NCI-H2081 (cell line): ENCODE measurements at places on chromosomes 13 and 19.

DNA sequence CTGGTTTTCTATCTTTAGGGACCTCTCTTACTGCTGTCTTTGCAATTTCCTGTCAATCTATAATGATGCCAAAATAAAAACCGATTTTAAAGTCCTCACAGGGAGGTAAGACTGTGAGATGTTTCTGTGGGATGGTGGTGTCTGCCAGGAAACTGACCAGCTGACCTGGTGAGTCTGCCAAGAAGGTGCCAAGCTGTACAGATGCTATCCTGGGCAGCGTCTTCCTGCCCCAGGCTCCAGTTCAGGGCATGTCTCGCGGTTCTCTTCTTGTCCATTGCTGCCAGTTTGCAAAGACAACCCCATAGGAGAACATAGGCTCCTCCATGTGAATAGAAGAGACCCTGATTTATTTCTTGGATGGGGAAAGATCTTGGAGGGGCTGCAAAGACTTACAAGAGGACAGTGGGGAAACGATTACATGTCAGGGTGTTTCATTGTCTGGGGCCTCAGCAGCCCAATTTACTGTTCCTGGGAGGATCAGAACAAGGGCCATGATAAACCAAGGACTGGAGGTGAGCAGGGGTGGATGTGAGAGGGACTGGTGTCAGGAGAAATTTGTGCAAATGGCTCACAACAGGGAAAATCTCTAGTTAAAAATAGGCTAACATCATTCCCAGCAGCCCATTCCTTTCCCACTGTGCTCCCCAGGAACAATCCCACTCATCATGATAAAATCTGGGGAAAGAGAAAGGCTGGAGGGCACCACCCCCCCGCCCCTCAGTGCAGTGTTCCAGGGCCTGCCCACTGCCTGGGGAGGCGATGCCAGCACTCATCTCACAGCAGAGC, 42.7 kb upstream of the VSTM2B start:
- no peak for DNase-seq

GRCh38 chr13:45231722-45232121, 30.9 kb upstream of the KCTD4 start:
- DNase-seq, result no peak

DNA sequence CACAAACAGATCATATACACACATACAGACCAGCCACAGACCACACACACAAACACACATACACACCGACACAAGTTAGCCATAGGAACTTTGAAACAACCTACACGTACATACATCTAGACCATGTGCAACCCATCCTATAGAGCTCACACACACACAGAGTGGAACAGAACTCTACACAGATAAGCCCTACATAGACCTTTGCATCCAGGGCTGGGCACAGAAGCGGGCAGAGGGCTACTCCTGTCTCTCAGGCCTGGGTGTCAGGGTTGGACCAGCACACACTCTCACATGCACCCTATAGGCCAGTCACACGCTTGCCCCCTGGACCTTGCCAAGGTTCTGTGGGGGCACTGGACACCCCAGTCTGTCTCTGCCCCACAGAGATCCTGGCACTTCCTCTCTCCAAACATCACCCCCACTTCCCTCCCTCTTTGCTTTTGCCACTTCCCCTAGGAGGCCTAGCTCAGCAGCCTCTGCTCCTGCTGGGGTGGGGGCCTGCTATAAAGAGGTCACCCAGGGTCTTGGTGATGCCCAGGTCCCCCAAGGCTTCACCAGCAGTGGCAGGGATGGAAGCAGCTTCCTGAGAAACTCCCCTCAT, 5.8 kb upstream of the JUNB start:
- no peak for DNase-seq

DNA sequence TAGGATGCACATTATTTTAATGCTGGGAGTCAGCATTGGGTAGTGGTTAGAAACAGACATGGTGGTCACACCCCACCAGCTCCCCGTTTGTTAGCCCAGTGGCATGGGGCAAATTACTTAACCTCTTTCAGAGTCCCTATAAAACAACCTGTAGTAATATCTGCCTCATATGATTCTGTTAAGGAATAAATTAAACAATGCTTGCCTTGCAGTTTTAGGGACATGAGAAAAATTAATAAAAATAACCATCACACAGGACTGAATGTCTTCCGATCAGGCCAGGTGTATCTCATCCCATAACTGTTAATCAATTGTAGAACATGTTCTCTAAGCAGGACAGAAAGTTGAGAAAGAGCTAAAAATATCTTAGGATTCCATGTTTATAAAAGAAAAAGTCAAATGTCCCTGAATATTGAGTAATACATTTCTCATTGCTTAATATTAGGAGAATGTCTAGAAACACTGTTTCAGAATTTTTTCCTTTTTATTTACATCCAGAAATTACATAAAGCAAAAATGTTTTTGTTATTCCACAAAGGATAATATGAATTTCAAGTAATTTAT, 196.5 kb downstream of the GPC6 start:
- no peak for DNase-seq

DNA sequence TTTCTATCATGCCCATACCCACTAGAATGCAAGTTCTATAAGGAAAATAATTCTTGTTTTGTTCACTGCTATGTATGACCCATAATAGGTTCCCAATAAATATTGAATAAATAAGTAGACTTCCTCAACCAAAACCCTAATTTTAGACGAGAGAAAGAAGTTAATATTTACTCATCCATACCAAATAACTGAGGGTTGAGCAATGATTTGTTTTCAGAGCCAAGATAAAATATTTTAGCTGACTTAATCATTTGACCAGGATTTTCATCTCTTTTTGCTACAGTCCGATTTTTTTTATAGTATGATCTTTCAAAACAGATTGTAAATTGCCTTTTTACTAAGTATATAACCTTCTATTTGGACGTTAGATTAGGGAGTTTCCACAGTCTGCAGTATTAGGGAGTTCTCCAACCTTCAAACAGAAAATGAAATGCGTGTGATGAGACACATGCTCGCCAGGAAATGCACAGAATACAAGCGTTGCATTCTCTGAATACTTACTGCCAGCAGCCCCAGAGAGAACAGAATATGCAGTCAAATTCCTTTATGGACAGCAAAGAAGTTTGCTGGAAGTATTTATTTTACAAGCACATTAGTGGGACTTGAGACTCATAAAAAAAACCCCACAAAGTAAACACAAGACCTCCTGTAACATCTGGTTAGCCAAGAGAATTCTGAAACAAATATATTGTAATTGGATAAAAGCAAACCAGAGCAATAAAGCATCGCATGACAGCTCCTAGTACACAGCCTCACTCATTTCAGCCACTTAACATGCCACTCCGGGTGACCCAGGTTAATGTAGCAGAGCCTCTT, 230.0 kb downstream of the MYO16 start:
- DNase-seq, result no peak

GRCh38 chr19:18659281-18660050, 22.6 kb downstream of the KLHL26 start:
- DNase-seq, result no peak

DNA sequence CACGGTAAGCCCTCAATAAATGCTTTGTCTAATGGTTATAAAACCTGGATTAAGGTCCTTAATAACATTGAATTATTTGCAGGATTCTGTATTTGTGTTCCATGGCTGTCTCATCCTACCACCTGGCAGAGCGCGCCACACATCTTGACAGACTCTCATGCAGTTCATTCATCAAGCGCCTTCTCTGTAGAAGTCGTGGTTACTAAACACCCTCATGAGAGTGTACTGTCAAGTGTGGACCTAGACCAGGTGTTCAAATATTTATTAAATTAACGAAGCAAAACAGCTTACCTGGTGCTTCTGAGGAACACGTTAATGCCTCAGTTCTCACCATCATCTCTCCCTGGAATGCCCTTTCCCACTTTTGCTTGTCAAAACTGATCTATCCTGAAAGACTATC, 13.1 kb upstream of the FBXL3 start:
- peak; percentile 6 for DNase-seq

- DNase-seq, result no peak
Observed at GRCh38 chr13:22102271-22102670, 431.4 kb downstream of the FGF9 start.

DNA sequence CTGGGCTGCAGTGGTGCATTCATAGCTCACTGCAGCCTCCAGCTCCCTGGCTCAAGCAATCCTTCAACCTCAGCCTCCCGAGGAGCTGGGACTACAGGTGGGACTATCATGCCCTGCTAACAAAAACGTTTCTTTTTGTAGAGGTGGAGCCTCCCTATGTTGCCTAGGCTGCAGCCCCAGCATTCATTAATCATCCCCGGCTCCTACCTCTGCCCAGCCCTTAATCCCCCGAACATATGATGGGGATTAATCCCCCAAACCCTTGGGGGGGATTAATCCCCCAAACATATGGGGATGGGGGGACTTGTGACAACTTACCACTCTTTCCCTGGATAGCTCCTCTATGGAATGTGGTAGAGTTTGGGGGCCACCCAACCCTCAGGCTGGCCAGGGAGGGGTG, 45.9 kb downstream of the SUGP2 start:
- no peak for DNase-seq

DNA sequence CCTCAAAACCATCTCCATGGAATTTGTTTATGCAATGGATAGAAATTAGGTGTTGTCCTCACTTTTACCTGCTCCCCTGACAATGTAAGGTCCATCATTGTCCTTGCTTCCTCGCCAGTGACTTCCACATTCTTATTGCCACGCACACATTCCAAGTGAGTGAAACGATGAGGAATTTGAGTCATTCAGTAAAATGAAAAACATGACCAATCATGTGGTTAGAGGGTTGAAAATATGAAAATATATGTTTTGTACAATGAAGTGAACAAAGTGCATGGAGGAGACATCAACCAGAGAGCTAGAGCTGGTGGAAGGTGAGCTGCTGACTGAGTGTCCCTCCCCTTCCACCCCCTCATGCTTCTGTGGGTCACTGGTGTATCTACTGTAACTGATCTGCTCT, 91.7 kb downstream of the ATP8A2 start:
- no peak for DNase-seq

DNA sequence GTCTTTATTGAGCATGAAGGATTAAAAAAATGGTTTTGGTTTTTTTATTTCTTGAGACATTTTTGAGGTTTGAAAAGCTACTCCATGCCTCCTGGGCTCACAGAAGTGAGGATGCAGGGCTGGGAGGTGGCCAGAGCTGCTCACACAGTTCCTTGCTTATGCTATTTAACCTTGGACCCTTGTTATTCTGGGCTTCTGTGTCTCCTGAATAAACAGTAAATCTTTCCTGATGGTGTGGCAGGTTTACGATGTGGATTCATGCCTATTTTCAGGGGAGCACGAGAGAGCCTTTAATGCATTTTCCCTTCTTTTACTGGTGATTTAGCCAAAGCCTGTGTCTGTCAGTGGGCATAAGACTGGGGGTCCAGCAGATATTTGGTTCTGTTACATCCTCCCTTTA, 34.3 kb upstream of the PCDH8 start:
- DNase-seq, result no peak

DNA sequence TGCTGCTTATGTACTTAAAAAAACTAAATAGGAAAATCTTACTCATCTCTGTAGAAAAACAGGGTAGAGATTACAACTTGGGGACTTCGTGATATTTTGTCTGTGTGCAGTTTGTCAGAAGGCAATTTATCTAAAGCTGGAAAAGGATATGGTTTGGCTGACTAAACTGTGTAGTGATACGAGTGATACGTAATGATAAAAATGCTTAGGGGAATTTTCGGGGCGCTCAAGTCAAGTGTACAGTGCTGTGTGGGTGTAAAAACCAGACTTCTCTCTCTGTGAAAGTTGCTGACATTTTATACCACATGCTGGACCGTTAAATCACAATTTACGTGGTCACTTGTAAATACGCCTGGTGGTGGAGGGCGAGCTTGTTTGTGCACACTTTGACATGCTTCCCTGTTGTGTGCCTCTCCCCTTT, 221.7 kb downstream of the KCNRG start:
- DNase-seq, result no peak

DNA sequence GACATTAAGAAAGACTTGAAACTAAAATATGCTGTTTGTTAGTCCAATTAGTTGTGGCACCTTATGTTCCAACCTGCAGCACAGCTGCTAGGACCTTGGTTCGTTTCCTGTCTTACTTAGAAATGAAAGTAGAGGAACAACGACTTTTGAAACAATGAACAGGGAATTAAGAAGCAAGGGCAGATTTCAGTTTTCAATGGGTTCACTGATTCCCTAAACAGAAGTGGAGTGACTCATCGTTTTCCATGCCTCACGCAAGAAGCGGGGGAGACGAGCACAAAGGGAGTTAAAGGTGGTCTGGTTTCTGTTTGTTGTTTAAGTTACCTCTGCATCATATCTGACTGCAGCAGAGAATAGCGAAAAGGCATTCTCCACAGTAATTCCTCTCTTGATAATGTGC, 44.8 kb downstream of the PHF11 start:
- DNase-seq, result no peak

GRCh38 chr19:31500197-31500830, 151.1 kb upstream of the TSHZ3 start:
- no peak for DNase-seq

- no peak for DNase-seq
Observed at GRCh38 chr19:39416152-39417120, 4.0 kb downstream of the PLEKHG2 start.

GRCh38 chr13:28744091-28744536, 25.3 kb upstream of the SLC46A3 start:
- no peak for DNase-seq

DNA sequence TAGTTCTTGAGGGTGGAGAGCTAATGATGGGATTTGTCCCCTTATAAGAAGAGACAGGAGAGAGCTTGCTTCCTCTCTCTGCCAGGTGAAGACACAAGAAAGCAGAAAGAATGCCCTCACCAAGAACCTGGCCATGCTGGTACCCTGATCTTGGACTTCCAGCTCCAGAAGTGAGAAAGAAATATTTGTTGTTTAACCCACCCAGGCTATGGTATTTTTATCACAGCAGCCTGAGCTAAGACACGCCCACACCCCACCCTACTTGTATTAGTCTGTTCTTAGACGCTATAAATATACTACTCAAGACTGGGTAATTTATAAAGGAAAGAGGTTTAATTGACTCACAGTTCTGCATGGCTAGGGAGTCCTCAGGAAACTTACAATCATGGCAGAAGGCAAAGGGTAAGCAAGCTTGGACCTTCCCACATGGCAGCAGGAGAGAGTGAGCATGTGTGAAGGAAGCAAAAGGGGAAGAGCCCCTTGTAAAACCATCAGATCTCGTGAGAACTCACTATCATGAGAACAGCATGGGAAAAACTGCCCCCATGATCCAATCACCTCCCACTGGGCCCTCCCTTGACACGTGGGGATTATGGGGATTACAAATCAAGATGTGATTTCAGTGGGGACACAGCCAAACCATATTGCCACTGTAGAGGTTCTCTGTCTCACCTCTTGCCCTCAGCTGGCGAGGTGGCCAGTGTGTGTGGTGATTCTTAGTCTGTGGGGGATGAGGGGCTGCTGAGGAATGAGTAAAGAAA, 57.4 kb upstream of the RCBTB2 start:
- DNase-seq, result no peak

- no peak for DNase-seq
Observed at GRCh38 chr19:23525276-23525852, 130.1 kb upstream of the ZNF91 start.

GRCh38 chr19:51094696-51095279, 12.1 kb upstream of the KLK14 start:
- no peak for DNase-seq

DNA sequence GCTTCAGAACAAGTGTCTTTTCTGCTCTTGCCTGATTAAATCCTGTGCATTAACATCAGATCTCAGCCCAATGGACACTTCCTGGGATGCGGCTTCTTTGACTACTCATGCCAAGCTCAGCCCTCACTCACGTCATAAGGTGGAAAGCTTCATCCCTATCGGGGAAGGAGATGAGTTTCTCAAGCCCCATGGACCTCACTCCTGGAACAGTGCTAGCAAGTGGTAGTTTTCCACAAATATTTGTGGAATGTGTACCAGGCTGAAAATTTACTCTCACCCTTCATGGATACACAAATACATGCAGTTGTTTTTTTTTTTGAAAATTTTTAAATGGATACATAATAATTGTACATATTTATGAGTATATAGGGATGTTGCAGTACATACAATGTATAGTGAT, 34.6 kb upstream of the FARP1 start:
- DNase-seq, result no peak
